ENCODE measurements at places on chromosomes 2 and 18.

- no peak for DNase-seq
Observed at GRCh38 chr2:206343816-206344215, 69.4 kb downstream of the ZDBF2 start.

GRCh38 chr2:59677158-59677557, 876.3 kb downstream of the BCL11A start:
- no peak for DNase-seq

- no peak for DNase-seq
Observed at GRCh38 chr2:182416861-182417260, 10.0 kb downstream of the PDE1A start.

GRCh38 chr2:12330916-12331315, 385.8 kb upstream of the TRIB2 start:
- peak; percentile 64 for DNase-seq

DNA sequence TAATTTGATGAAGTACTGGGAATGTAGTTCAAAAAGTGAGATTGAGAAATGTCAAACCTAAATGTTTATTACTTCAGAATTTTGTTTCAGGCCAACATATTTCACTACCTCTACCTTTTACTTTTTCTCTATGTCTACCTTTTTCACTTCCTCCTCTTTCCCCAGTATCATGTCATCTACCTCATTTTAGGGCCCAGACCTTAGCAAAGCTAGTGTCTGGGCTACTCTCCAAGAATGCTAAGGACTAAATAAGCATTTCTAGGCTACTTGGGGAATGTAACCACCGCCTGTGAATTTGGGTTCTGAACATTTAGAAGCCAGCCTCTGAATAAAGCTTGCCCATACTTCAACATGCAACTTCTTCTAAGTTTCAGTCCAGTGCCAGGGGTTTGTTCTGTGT, 330.4 kb downstream of the SLC4A3 start:
- no peak for DNase-seq

GRCh38 chr2:54439582-54439981, 16.5 kb upstream of the SPTBN1 start:
- DNase-seq, result no peak

GRCh38 chr2:48423376-48423775, 106.6 kb upstream of the STON1 start:
- peak; percentile 74 for DNase-seq

- no peak for DNase-seq
Observed at GRCh38 chr2:40886655-40887054, 434.8 kb upstream of the SLC8A1 start.

GRCh38 chr18:39655341-39655740, 2089.7 kb upstream of the CELF4 start:
- no peak for DNase-seq

GRCh38 chr2:2542966-2543611, 212.0 kb upstream of the MYT1L start:
- no peak for DNase-seq

DNA sequence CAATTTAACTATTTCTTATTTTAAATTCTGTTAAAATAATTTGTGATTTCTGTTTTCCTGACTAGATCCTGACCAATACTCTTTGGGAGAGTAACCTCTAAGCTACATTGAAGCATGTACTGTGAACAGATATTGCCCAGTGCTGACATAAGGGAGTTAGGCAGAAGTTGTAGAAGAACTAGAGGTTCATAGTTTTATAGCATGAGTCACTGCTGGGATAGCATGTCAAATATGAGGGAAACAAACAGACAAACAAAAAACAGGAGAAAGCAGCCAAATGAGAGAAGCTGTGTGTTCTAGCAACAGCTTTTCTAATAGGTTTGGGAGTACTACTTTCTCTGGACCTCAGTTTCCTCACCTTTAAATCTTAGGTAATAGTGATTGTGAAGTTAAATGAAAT, 72.4 kb downstream of the CERS6 start:
- peak; percentile 36 for DNase-seq

DNA sequence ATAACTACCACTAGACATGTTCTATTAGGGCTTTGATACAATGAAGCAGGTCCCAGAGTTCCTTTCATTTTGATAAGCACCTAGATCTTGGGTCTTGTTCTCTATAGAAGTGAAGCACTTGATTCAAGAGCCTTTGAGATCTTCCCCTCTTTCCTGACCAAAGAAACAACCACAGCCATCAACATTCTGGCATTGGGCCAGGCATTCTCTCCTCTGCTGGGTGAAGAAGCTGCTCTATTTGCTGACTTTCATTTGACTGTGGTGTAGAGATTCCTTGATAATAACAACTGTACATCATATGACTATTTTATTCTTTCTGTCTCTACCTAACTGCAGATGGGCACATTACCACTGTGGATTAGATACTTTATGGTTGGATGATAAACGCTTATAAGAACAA, 96.6 kb upstream of the LYPD1 start:
- DNase-seq, result peak; percentile 16

GRCh38 chr2:157922336-157922735, 46.2 kb upstream of the ACVR1 start:
- no peak for DNase-seq

GRCh38 chr2:217929272-217929671, 73.5 kb downstream of the TNS1 start:
- no peak for DNase-seq

GRCh38 chr2:177273408-177273807, 8.9 kb upstream of the NFE2L2 start:
- DNase-seq, result no peak

DNA sequence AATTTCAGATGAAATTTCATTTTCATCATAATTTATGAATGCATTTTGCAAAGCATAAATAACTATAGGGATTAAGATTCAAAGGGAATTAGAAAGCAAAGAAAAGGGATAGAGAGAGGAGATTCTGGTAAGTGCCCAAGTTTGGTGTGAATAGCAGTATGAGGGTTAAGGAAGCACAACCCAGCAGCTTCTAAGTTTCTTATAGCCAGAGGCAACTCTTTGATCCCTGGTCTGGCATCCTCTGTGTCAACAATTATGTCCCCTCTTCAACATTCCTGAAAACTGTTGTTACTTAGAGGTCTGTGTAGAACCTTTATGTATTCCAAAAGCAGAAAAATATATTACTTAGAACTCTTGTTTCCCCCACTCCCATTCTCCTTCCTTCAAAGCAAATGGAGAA, 171.6 kb upstream of the SATB2 start:
- no peak for DNase-seq

GRCh38 chr2:226832061-226832460, 3.8 kb upstream of the RHBDD1 start:
- peak; percentile 9 for DNase-seq

GRCh38 chr2:14632133-14632936, at the start of gene LRATD1:
LRATD1 (plus strand) TSS chr2:14632717; CDS start chr2:14633980, 1,263 bp downstream.
- DNase-seq, result peak; percentile 88

DNA sequence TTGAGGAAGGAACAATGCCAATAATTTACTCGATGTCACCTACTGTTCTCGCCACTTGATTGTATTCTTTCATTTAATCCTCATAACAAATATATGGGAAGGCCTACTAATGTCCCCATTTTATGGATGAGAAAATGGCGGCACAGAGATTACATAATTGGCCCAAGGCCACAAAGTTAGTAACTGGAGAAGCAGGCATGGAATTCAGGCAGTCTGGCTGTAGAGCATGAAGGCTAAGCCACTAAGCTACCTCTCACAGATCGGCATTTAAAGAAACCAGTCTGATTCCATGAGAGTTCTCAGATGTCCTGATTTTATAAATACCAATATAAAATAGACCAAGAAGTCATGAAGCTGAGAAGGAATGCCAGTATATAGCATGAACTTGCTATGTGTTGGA, 121.8 kb upstream of the EPAS1 start:
- peak; percentile 71 for DNase-seq

DNA sequence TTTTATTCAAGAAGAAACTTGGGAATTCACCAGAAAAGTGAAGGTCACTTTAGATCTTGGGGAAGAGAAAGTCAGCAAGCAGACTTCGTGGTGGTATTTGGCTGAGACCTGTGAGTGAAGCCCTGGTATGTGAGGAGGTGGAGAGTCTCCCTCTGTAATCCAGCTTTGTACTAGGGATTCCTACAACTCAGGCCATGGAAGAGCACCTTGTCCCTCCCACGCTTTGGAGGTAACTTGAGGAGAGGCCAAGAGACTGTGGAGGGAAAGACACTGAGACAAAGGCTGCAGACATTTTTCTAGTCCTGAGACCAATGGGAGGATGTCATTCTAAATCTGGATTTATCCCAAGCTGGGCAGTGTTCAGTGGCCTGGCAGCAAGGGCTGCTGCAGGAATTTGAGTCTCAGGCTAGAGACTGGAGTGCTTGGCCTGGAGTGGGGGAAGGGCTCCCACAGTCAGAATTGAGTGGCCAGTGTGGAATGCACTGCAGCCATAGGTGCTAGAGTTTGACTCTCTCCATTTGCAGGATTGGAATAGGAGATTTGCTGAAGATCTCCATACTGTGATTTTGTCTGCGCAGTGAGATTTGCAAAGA, 219.0 kb downstream of the ACTR3 start:
- no peak for DNase-seq

- DNase-seq, result no peak
Observed at GRCh38 chr18:13558790-13559189, 167.6 kb downstream of the FAM210A start.

- no peak for DNase-seq
Observed at GRCh38 chr2:219448099-219448775, 13.6 kb downstream of the SPEG start.

Measured in fibroblast of skin of abdomen (primary cell).